ENCODE measurements at places on chromosomes 16 and 17. TPM values are rescaled to one million over a fixed set of nuclear protein-coding genes. Genes with fewer than 3 reads are reported as not detected.

DNA sequence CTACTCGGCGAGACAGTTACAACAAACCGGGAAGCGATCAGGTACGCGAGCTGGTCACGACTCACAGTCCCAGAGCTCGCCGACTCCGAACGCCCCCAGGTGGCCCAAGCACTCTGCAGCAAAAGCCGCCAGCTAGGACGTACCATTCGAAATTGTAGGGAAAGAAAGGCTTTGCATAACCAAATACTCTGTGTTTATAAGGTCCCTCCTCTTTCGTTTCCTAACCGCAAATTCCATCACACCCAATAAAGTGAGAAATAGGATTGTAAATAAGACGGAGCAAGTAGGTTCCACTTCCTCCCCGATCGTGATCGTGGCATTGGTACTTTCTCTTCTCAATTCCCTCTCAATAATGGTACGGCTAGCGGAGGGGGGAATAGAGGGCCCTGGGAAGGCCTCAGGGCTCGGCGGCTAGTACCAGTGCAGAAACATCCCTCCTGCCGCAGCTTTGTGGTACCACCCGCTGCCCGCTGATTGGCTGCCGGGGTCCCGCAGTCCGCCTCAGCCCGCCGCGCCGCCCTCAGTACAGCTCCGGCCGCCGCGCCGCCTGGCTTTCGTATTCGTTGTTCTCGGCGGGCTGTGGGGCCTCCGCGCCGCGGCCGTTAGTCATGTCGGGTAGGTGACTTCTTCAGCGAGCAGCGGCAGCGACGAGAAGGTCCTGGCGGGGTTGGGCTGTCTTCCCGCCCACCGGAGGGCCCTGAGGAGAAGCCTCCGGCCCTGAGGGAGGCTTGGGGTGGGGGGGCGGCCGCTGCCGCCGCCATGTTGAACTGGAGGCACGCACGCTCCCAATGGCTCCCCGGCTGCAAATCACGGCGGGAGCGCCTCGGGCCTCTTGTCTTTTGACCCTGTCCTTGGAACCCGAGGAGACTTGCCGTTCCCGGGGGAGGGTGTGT is at the start of gene TAF15:
TAF15 (plus strand) TSS at position 523 of the 893 bp plus-strand sequence; CDS start at position 609, 86 bp downstream.
- peak; percentile 85 for DNase-seq

DNA sequence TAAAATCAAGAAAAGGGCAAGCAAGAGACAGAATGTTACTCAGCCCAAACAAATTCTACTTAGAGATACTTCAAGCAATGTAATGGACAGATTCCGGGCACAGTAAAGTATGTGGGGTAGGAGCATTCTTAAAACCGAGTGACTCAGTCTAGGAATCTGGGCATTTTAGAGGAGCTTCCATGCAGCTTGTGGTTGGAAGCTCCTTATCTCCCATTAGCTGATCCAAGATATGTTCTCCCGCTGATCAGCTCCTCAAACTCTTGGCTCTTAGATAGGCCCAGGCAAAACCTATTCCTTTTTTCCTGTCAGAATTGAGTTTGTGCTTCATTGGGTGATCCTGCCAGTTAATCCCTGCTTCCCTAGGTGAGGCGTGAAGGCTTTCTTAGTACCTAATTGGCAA is 303.3 kb downstream of the CEP112 start:
- no peak for DNase-seq

- no peak for DNase-seq
Measured at GRCh38 chr16:70430667-70431536, 8.0 kb downstream of the ST3GAL2 start.

Gene BAIAP3
- total RNA-seq, result 0.64 TPM

- DNase-seq, result no peak
Measured at GRCh38 chr17:76022285-76022684, 4.8 kb downstream of the EVPL start.

DNA sequence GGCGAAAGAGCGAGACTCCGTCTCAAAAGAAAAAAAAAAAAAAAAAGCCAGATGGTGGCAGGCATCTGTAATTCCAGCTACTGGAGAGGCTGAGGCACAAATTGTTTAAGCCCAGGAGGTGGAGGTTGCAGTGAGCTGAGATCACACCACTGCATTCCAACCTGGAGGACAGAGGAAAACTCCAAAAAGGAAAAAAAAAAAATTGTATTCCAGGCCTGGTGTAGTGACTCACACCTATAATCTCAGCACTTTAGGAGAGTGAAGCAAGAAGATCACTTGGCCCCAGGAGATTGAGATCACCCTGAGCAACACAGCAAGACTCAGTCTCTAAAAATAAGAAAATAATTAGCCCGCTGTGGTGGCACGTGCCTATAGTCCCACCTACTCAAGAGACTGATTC is 20.1 kb downstream of the HBQ1 start:
- DNase-seq, result no peak

GRCh38 chr16:73025151-73025855 is 22.6 kb downstream of the ZFHX3 start:
- DNase-seq, result peak; percentile 68

Measured in ascending aorta (tissue), 2 donors.